ENCODE measurements at places on chromosomes 7 and 10. TPM values are rescaled to one million over a fixed set of nuclear protein-coding genes. Genes with fewer than 3 reads are reported as not detected.

The ERV3-1 gene
- 14.6 TPM for total RNA-seq

The SLC39A12 gene
- under 0.01 TPM for total RNA-seq

The RET gene
- total RNA-seq, result 1.6 TPM

The PLEKHA1 gene
- 23.5 TPM for total RNA-seq

The ELMO1 gene
- total RNA-seq, result 52.7 TPM

The PROSER2 gene
- total RNA-seq, result 1.0 TPM

The HOXA6 gene
- 3.1 TPM for total RNA-seq

The NEUROG3 gene
- not detected for total RNA-seq

All from skeletal muscle tissue (tissue), 5 donors.